GM12878 (cell line): ENCODE measurements at places on chromosomes 3 and 15.

GRCh38 chr3:174199696-174200095 is 659.4 kb upstream of the NAALADL2 start:
- H3K27ac ChIP-seq, result no peak overlapping the region
- no peak for DNase-seq
- no peaks in the 10 kb centered on the region for H3K36me3 ChIP-seq

DNA sequence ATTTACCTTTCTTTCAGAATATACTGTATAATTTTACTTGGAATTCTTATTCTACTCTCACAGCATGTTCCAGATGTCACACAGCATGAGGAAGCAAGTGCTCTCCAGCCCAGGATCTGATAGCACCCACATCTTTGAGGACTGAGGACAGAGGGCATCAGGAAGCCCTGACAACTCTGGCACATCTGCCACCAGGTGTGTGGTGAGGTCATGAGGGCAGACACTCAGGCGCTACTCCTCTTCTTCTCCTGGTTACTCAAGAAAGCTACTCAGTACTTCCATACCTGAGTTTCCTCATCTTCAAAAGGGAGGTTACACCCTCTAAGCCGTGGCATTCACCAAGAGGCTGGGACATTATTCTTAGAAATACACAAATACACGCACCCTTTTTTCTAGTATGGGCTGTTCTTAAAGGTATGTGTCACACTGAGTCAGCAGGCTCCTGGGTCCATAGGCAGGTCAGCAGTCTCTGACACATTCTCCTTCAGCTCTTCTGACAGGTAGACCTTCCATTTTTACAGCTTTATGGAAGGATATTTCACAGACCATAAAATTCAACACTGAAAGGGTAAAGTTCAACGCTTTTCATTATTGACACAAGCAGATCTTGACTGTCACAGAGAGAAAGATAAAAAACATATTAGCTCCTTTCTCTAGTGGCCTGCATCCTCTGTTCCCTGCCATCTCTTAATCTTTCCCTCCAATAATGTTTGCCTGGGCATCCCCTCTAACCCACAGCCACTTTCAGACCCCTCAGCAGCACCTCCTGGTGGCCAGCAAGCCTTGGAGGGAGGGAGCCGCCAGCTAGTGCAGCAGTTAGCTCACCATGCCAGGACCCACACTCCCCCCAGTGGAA is 103.2 kb upstream of the TJP1 start:
- H3K36me3 ChIP-seq, result no peaks in the 10 kb centered on the region
- H3K27me3 ChIP-seq, result no peaks in the 10 kb centered on the region
- no peaks in the 10 kb centered on the region for H3K4me1 ChIP-seq
- no peak overlapping the region for H3K27ac ChIP-seq
- DNase-seq, result no peak

GRCh38 chr3:35320646-35321407 is 318.5 kb upstream of the ARPP21 start:
- DNase-seq, result no peak
- no peak overlapping the region for H3K27ac ChIP-seq
- H3K36me3 ChIP-seq, result no peaks in the 10 kb centered on the region
- H3K4me1 ChIP-seq, result no peaks in the 10 kb centered on the region
- no peak overlapping the region for H3K4me3 ChIP-seq

DNA sequence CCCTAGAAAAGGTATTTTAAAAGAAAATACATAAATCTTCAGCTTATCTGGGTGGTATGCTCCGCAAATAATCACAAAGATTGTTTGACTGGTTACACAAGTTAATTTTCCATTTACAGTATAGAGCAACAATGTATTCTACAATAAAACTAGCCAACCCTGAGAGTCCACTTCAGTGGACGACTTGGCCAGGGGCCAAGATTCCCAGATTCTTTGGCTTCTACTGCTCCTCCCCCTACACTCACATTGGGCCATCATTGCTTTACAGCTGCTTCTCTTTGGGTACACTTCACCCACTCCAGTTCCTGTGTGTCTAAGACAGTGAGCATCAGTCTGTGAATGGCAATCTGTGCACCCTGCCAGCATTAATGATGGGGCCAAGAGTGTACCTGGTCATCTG is 17.2 kb upstream of the PRICKLE2 start:
- no peak overlapping the region for H3K27ac ChIP-seq
- H3K27me3 ChIP-seq, result no peaks in the 10 kb centered on the region
- DNase-seq, result no peak
- H3K36me3 ChIP-seq, result no peaks in the 10 kb centered on the region

GRCh38 chr3:156576651-156577348 is 21.9 kb upstream of the SSR3 start:
- no peak overlapping the region for H3K27ac ChIP-seq
- no peaks in the 10 kb centered on the region for H3K36me3 ChIP-seq
- H3K4me1 ChIP-seq, result peaks cover 4% of the 10 kb centered on the region; the same call in 1 of the 2 replicates
- no peaks in the 10 kb centered on the region for H3K27me3 ChIP-seq

DNA sequence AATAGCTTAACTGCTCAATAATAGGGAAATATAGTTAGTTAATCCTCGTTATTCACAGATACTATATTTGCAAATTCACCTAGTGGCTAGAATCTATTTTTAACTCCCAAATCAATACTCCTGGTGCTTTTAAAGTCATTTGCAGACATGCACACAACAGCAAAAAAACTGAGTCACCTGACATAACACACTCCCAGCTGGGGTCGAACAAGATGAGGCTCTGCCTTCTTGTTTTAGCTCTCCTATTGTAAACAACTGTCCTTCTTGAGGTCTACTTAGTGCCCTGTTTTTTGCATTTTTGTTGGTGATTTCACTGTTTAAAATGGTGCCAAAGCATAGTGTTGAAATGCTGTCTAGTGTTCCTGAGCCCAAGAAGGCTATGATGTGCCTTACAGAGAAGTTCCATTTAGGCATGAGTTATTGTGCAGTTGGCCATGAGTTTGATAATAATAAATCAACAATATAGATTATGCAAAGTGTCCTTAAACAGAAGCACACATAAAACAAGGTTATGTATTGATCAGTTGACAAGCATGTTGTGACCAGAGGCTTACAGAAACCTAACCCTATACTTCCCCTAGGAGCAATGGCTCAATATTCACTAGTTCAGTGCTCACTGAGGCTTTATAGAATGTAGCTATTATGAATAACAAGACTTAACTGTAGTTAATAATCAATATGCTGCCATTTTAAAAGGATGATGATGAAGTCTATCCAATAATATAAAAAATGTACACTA is 18.6 kb downstream of the MAP3K13 start:
- H3K36me3 ChIP-seq, result no peaks in the 10 kb centered on the region
- no peak for DNase-seq

DNA sequence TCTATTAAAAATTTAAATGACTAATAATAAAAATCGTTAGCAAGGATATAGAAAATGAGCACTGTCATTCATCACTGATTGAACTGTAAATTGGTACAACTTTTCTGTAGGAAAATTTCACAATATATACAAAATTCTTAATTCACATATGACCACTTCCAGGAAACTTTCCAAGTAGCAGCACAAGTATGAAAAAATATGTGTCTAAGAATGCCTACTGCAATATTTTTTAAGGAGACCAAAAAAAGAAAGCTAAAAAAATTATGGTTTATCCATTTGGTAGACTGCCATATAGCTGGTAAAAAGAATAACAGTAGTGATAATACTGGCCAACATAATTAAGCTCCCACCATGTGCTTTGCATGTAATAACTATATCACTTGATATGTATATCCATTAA is 59.2 kb downstream of the KLHL6 start:
- no peaks in the 10 kb centered on the region for H3K36me3 ChIP-seq
- no peaks in the 10 kb centered on the region for H3K4me1 ChIP-seq
- H3K27me3 ChIP-seq, result no peaks in the 10 kb centered on the region
- no peak for DNase-seq

GRCh38 chr3:24457719-24458118 is 36.9 kb downstream of the THRB start:
- no peak overlapping the region for H3K27ac ChIP-seq
- no peaks in the 10 kb centered on the region for H3K4me1 ChIP-seq
- no peak for DNase-seq
- H3K4me3 ChIP-seq, result no peak overlapping the region
- H3K27me3 ChIP-seq, result no peaks in the 10 kb centered on the region; the same call in 1 of the 2 replicates
- H3K36me3 ChIP-seq, result no peaks in the 10 kb centered on the region

DNA sequence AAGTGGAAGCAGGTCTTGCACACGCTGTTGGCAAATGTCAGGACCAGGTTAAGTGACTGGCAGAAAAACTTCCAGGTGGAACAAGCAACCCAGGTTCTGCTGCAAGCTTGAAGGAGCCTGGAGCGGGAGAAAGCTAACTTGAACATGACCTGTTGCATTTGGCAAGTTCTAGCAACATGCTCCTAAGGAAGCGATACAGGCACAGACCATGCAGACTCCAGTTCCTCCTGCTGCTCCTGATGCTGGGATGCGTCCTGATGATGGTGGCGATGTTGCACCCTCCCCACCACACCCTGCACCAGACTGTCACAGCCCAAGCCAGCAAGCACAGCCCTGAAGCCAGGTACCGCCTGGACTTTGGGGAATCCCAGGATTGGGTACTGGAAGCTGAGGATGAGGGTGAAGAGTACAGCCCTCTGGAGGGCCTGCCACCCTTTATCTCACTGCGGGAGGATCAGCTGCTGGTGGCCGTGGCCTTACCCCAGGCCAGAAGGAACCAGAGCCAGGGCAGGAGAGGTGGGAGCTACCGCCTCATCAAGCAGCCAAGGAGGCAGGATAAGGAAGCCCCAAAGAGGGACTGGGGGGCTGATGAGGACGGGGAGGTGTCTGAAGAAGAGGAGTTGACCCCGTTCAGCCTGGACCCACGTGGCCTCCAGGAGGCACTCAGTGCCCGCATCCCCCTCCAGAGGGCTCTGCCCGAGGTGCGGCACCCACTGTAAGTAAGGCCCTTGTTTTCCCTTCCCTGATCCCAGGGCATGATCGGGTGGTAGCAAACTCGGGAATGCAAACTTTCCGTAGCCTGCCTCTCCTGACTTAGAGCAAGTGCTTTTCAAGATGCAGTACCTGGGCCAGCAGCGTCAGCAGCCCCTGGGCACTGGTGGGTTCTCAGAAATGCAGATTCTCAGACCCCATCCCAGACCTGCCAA is 759 bp downstream of the GALNT15 start:
- H3K4me1 ChIP-seq, result no peaks in the 10 kb centered on the region
- no peaks in the 10 kb centered on the region for H3K36me3 ChIP-seq
- H3K27me3 ChIP-seq, result no peaks in the 10 kb centered on the region
- H3K27ac ChIP-seq, result no peak overlapping the region
- H3K4me3 ChIP-seq, result no peak overlapping the region

- no peak overlapping the region for H3K4me3 ChIP-seq
- no peaks in the 10 kb centered on the region for H3K4me1 ChIP-seq
- no peak for DNase-seq
- no peaks in the 10 kb centered on the region for H3K36me3 ChIP-seq
Measured at GRCh38 chr3:5384557-5385236, 197.2 kb downstream of the EDEM1 start.

- no peaks in the 10 kb centered on the region for H3K4me1 ChIP-seq
- no peak for DNase-seq
- H3K36me3 ChIP-seq, result no peaks in the 10 kb centered on the region
Measured at GRCh38 chr3:140386357-140387100, 291.3 kb upstream of the TRIM42 start.

GRCh38 chr3:10594915-10595314 is 89.5 kb upstream of the ATP2B2 start:
- no peak overlapping the region for H3K4me3 ChIP-seq
- DNase-seq, result peak; percentile 5
- H3K27me3 ChIP-seq, result no peaks in the 10 kb centered on the region; the same call in 1 of the 2 replicates
- H3K27ac ChIP-seq, result no peak overlapping the region

DNA sequence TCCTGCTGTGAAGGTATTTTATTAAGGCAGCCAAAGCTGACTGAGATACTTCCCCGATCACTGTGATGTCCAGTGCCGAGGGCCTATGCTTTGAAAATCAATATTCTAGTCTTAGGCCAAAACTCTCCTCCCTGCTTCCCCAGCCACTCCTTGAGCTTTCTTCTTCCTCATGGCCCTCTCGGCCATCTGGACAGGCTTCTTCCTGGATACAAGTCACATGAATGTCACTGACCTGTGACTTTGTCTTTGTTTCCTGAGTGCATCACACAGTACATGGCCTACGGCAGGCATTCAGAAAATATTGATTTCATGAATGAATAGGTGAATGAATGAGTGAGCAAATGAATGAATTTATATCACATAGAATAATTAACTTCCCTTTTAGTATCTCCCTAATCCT is 24.6 kb upstream of the HES1 start:
- no peaks in the 10 kb centered on the region for H3K36me3 ChIP-seq
- H3K4me3 ChIP-seq, result no peak overlapping the region
- no peaks in the 10 kb centered on the region; the same call in 1 of the 2 replicates for H3K27me3 ChIP-seq
- H3K4me1 ChIP-seq, result no peaks in the 10 kb centered on the region

DNA sequence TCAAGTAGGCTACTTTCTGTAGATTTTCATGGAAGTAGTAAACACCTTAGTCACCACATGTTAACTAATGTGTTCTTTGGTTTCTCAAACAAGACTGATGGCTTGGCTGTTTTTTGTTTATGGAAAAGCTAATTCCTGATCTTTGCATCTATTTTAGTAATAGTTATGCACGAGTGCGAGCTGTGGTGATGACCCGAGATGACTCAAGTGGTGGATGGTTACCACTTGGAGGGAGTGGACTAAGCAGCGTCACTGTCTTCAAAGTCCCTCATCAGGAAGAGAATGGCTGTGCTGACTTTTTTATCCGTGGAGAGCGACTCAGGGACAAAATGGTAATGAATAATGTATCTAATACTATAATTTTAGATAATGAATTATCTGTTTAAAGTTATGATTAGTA is 46.6 kb downstream of the SPRED1 start:
- no peak for DNase-seq
- no peaks in the 10 kb centered on the region for H3K27me3 ChIP-seq
- no peaks in the 10 kb centered on the region for H3K36me3 ChIP-seq
- H3K27ac ChIP-seq, result no peak overlapping the region
- no peak overlapping the region for H3K4me3 ChIP-seq

DNA sequence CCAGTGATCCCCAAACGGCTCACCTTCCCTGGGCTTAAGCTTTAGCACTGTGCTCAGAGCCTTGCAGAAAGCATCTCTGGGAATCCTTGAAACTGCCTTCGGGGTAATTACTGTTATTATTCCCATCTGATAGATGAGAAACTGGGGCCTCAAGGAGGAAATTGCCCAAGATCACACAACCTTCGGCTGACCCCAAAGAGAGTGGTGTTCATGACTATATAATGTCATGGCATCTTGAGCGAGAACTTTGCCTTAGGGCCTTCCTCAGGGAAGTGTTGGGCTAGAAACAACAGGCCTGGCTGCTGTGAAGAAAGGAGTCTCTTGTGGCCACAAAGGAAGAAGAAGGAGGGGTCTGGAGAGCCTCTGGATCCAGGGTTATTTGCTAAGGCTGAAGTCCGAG is 388.7 kb upstream of the CFAP20DC start:
- H3K27me3 ChIP-seq, result no peaks in the 10 kb centered on the region
- H3K27ac ChIP-seq, result no peak overlapping the region

DNA sequence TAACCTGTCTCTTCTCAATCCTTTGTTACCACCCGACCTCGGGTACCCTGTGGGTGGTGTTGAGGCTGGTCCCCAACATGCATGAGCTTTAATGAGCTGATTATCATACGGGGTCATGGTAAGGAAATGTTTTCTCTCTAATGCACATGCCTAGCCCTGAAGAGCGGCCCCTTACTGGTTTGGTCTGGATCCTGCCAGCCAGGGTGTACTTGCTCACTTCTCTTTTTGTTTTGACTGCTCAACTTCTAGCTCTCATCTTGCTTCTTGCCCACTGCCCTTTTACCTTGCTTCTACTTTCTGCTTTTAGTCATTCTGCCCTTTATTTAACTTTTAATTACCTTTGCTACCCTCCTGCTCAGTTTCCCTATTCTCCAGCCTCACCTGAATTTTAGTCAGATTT is 44.3 kb upstream of the ACAD9 start:
- H3K27me3 ChIP-seq, result no peaks in the 10 kb centered on the region
- no peak for DNase-seq
- no peaks in the 10 kb centered on the region for H3K36me3 ChIP-seq

GRCh38 chr3:39118079-39118478 is 10.6 kb downstream of the TTC21A start:
- H3K36me3 ChIP-seq, result no peaks in the 10 kb centered on the region
- H3K4me3 ChIP-seq, result no peak overlapping the region
- no peak overlapping the region for H3K27ac ChIP-seq
- DNase-seq, result no peak
